Astrocyte of the hippocampus (primary cell): ENCODE measurements at places on chromosomes 13 and 19.

- DNase-seq: peak; percentile 67
Measured at GRCh38 chr13:21812192-21812626, 141.3 kb downstream of the FGF9 start.

GRCh38 chr13:97258801-97259200 is 36.7 kb downstream of the MBNL2 start:
- peak; percentile 65 for DNase-seq

DNA sequence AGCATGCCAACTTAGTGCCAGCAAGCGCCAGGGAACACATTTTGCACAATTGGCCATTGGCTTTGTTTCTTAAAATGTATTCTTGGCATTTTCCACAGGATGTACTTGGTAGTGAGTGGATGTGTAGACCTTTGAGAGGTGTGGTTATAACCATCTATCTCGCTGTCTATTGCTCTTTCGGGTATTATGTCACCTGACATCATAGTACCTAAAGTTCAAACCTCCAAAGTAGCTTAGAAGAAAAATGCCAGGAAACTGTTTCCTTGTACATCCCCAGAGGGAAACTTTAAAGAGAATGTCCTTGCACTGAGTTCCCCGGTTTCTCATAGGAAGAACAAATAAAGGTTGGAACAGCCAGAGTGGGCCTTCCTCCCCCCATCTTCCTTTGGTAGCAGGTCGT is 87.6 kb downstream of the FGF9 start:
- DNase-seq: no peak

DNA sequence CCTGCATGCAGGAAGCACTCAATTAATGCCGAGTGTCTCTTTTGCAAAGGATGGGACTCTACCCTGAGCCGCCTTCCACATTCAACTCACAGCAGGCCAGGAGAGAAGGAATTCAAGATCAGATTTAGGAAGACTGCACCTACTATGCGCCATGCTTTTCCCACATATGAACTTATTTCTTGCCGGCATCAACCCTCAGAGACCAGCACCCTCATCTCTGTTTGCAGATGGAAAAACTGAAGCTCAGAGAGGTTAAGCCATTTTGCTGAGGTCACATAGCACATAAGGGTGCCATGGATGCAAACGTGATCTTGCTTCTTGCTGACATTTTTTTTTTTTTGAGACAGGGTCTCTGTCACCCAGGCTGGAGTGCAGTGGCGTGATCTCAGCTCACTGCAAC is 14.2 kb upstream of the SEMA6B start:
- no peak for DNase-seq

GRCh38 chr13:31905961-31906360 is 125.6 kb upstream of the FRY start:
- DNase-seq: peak; percentile 21

DNA sequence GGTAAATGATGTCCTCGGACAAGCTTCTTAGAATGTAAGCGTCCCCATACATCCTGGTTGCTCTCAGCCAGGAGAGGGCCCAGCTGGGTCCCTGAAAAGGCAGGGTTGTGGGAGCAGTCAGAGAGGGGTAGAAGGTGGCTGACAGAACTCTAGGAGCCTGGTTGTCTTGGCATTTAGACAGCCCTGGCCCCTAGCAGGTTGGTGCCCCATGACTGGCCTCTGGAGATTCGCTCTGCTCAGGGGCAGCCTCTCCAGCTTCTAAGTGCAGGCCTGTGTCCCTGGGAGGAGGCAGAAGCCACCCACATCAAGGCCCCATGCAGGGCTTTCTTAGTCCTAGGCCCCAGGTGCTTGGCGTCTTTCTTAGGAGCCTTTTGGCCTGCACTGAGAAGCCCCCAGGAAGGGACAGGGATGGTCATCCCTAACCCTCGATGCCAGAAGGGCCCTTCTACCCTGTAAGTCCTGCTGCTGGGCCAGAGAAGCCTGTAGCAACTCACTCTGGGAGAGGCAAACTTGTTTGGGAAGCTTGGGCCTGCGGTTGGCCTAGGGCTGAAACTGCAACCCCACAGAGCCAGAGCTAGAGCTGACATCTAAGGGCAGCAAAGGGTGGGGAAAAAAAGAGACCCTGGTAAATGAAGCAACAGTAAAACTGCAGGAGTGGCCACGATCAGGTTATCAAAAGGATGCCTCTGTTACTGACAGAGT is 2.8 kb upstream of the CDX2 start:
- no peak for DNase-seq

DNA sequence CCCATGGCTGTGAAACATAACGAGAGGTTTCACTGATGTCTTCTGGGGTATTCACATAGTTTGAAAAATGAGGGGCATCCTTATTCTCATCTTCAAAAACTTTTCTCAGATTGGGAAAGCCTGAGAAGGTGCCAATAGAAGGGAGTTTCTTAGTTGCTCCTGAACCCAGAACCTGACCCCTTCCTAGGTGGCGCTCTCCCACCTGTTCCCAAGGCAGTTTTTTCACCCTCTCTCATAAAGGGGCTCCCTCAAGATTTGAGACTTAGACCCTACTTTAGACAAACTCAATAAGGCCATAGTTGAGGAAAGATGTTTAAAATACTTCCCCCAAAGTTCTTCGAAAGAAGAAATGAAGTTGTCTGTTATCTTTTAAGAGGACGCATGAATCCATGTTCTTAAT is 142.2 kb downstream of the FGF9 start:
- no peak for DNase-seq

- DNase-seq: no peak
Measured at GRCh38 chr13:82681535-82681934, 1200.7 kb downstream of the SLITRK1 start.

DNA sequence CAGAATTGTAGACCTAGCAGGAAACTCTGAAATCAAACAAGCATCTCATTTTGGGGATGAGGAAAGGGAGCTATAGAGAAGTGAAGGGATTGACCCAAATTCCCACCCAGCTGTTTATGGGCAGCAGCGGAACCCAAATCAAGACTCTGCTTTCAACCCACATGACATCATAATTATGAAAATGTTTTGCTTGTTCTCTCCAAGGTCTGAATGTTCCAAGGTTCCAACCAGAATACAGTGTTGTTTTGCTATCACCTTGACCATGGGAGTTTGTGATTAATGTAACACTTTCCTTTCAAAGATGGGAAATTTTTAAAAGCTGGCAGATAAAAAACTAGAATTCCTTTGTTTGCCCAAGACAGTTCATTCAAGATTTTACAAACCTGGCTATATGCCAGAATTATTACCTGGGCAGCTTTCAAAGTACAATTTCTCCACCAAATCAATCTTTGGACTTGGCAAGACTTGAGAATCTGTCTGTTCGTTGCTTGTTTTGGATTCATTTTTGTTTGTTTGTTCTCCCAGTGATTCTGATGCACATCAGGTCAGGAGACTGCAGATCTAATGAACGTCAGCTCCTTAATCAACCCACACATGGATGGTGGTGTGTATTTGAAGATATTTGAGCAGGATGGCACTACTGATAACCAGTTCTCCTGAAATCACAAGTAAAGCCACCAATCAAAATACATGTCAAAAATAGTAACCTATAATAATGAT is 322.7 kb downstream of the FOXO1 start:
- no peak for DNase-seq

DNA sequence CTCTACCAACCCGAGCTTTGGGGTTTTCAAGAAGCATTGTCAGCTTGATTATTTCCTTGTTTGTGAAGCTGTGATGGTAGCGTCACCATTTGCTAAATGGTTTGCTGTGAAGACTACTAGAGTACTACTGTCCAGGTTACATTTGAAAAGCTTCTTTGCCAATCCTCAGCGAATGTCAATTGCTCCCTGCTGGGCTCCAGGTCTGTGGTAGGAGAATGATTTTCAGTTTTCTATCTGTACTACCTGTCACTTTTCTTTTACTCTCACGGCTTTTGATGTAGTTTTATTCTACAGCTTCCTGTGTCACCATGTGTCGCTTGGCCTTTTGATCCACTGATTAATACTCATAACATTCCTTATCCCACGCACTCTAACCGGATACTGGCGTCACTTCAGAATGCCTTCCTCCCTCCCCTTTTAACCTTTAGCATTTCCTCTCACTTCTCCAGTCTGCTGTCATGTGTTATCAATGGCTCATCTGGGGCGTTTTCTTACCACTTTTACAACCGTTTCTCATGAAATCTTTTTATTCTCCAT is 7.5 kb upstream of the GPR183 start:
- DNase-seq: no peak

GRCh38 chr19:49827034-49827433 is 8.9 kb downstream of the MED25 start:
- no peak for DNase-seq

GRCh38 chr13:97429681-97430081 is 4.3 kb upstream of the RAP2A start:
- peak; percentile 55 for DNase-seq

DNA sequence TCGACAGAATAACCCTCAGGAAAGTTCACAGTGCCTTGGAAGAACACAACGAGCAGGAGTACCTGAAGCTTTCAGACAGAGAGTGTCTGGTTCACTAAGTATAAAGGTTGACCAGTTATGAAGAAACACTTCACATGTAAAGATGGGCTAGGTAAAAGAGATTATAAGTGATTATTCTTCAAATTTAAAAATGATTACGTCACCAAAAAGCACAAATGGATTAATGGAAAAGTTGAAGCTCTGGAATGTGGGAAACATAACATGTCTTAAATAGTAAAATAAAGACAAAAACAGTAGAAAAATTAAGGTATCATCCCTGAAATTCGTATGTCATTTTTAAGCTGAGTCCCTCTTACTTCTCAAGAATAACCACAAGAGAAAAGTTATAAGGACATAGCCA is 643.9 kb upstream of the KLF12 start:
- DNase-seq: no peak

DNA sequence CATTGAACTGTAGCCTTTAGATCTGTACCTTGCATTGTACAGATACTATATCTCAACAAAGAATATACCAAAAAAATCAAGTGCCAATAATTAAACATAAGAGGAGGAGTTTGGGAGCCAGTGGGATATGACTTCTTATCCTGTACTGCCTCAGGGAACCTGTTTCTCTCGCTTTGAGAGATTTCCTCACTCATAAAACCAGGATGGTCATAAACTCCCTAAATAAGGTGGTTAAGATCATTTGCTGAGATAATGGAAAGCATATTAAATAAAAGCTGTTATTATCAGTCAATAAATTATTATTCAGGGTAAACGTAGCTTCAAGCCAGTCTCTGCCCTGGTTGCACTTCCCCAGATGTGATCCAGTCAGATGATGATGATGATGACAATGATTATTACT is 17.0 kb downstream of the OPA3 start:
- DNase-seq: no peak

- no peak for DNase-seq
Measured at GRCh38 chr19:17129377-17129776, 53.8 kb downstream of the MYO9B start.

DNA sequence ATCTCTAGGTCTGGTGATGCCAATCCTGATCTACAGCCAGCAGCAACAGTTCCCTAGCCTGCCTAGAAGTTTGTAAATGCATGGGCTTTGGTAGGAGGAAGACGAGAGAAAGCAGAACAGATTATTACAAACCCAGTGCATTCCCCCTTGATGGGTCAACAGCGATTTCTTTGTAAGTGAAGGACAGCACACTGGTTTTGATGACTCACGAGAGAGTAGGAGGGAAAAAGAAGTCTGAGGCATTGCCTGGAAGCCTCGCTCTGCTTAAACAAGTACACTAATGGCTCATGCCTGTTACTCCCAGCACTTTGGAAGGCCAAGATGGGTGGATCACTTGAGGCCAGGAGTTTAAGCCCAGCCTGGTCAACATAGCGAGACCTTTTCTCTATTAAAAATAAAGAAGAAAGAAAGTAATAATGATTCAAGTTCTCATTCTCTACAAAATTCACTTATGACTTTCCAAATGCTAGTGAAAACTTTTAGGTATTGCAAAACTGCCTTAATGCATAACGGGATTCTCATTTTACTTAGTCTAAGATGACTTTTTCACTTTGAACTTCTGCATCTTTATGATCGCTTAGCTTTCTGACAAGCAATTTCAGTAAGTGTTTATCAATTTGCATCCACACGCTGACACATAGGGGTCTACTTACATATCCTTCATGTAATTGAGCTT is 47.7 kb upstream of the USPL1 start:
- peak; percentile 92 for DNase-seq

- DNase-seq: no peak
Measured at GRCh38 chr19:6983448-6983847, 37.8 kb downstream of the MBD3L2B start.

GRCh38 chr19:18417250-18418028 is 1.8 kb upstream of the SSBP4 start:
- peak; percentile 88 for DNase-seq

GRCh38 chr13:77456271-77456670 is 79.2 kb upstream of the SCEL start:
- DNase-seq: no peak

DNA sequence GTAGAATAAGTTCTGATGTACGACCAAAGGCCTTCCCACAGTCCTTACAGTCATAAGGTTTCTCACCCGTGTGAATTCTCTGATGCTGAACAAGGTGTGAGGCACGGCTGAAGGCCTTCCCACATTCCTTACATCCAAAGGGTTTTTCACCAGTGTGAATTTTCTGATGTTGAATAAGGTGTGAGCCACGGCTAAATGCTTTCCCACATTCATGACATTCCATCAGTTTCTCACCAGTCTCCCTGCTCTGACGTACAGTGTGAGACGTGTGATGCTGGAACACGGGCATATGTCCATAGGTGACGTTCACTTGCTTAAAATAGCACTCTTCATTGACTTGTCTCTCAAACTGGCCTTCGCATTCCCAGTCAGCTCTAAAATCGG is 31.0 kb upstream of the COX7A1 start:
- DNase-seq: peak; percentile 80

DNA sequence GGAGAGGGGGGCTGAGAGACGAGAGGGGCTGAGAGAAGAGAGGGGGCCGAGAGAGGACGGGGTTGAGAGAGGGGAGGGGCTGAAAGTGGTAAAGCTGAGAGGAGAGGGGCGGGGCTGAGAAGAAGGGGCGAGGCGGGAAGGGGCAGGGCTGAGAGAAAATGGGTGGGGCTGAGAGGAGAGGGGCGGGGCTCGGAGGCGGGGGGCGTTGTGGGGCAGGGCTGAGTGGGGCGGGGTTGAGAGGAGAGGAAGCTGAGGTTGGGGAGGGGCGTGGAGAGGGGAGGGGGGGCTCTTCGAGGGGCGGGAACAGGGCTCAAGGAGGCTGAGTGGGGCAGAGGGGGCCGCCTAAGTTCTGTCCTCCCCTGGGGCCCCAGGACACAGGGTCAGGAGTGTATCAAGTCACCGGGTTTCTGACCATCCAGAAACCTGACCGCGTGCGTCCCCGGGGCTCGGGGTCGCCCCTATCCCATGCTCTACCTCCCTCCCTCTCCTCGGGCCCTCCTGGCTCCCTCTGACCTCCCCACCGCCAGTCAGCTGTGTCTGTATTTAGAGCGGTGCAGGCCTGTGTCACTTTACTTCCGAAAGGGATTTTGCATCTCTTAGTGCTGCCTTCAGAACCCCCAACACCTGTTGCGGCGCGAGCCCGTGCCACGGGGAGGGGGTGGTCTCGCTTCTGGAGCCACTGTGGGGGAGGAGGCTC is 38.6 kb upstream of the SEMA6B start:
- DNase-seq: peak; percentile 50
